ENCODE measurements at places on chromosomes 13 and 19.

- no peak for DNase-seq
Observed at GRCh38 chr13:112900691-112901091, 68.3 kb upstream of the MCF2L start.

DNA sequence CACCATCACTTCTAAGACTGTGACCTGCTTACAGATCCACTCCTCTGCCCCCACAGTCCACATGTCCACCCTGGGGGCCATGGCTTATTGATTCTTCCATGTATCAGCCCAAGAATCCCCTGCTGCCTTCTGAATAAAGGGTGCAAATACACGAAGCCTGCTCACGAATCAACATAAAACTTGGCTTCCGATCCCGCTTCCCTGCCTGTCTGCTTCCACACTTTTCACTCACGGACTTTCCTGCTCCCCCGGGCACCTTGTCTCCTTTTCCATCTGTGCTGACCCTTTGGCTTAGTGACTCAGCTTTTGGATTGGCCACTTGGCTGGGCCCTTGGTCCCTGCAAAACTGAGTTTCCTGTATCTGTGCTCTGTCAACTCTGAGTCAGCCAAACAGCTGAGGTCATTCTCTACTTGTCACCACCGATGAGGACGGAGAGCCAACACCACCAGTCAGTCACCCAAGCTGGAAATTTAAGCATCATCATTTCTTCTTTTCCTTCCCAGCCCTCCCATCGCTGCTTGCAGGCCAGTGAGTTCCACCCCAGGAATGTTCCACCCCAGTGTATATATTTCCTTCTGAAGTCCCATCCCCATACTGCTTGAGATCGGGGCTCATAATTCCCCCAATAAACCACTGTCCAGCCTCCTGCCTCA is 11.4 kb upstream of the USP12 start:
- no peak for DNase-seq

DNA sequence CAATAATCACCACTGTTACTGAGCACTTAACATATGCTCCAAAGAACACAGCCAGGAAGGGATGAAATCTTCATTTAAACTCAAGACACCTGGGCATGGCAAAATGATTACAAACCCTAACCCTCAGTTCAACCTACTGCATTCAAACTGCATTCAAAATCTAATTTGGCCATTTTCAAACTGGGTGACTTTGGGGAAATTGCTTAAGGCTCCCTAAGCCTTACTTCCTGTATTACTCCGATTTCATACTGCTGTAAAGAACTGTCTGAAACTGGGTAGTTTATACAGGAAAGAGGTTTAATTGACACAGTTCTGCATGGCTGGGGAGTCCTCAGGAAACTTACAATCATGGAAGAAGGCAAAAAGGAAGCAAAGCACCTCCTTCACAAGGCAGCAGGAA is 50.4 kb downstream of the CBY2 start:
- no peak for DNase-seq

GRCh38 chr19:15304140-15304705 is 28.1 kb downstream of the BRD4 start:
- DNase-seq: peak; percentile 46

- DNase-seq: no peak
Observed at GRCh38 chr13:70310396-70311119, 202.3 kb upstream of the KLHL1 start.

DNA sequence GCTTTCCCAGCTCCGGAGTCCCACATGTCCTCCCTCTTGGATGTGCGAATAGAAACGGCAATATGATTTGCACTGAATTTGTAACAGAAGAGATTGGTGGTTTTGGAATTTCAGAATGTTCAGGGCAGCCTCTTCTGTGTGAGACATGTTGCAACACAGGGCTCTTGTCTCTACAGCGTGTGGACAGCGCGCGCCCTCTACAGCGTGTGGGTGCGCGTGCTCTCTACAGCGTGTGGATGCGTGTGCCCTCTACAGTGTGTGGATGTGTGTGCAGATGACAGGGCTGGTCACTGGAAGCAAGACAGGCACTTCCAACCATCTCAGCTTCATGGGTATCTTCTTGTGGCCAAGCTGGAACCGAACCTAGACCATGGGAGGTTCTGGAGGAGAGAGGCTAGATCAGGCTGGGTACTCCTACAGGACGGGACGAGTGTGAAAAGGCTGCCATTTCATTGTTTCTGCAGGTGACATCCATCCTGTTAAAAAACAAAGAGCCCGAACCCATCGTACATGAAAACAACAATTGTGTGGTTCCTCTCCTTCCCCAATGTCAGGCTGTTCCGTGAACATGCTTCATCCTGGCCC is 78.4 kb downstream of the TEX29 start:
- no peak for DNase-seq

DNA sequence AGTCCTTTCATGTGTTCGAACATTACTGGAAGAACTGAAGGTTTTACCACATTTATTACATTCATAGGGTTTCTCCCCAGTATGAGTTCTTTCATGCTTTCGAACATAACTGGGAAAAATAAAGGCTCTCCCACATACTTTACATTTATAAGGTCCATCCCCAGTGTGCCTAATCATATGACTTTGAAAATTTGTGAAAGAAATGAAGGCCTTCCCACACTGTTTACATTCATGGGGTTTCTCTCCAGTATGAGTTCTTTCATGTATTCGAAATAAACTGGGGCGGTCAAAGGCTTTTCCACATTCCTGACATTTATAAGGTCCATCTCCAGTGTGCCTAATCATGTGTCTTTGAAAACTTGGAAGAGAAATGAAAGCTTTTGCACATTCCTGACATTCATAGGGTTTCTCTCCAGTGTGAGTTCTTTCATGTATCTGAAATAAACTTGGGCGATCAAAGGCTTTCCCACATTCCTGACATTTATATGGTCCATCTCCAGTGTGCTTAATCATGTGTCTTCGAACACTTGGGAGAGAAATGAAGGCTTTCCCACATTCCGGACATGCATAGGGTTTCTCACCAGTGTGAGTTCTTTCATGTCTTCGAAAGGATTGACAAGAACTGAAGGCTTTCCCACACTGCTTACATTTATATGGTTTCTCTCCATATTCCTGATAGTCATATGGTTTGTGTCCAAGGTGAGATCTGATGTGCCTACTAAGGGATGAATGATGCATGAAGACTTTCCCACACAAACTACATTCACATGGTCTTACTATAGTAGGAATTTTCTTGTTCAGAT is 24.0 kb downstream of the ZNF564 start:
- no peak for DNase-seq

- DNase-seq: no peak
Observed at GRCh38 chr19:13029893-13030292, 34.6 kb downstream of the NFIX start.

DNA sequence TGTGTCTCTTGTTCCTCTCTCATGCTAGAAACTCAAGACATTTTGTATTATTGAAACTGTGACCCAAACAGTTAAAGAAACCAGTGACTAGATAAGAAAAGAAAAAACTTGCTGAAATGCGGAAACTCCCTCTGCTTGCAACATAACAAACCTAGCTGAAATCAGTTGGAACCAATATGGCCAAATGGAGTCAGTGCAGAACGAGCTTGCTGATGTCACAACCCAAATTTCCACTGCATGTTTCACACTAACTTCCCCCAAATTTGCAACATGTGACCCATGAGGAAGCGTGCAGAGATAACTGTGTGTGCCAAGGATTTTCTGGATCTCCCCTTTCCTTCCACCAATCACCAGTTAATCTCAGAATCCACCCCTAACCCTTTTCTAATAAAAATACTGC is 208.0 kb downstream of the DLEU7 start:
- no peak for DNase-seq

GRCh38 chr13:112767506-112768471 is 78.0 kb downstream of the ATP11A start:
- no peak for DNase-seq

DNA sequence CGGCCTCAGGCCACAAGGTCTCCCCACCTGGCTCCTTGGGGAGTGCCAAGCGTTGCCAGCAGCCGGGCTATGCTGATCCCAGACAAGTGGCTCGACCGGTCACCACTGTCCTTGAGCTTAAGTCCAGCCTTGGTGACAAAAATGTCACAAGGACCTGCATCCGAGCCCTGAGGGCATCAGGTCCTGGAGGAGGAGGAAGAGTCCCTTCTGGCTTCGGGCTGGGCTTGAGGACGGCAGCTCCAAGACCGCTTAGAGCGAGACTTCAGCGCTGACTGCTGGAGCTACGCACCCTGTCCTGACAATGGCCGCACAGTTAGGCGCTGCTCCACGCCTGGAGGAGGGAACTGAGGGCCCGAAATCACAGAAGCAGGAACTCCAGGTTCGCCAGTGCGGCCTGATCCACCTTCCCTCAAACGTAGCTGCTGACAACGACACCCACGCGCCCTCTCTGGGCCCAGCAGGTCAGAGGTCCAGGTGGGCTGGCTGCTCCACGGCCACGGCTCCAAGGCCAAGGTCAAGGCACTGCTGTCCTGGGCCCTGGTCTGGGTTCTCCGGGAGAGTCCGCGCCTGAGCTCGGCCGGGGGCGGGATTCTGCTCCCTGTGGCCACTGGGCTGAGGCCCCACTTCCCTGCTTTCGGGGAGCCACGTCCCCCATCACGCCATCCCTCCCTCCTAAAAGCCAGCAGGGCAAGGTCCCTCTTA is 7.0 kb downstream of the SBNO2 start:
- DNase-seq: no peak

- no peak for DNase-seq
Observed at GRCh38 chr13:86318450-86318849, 519.2 kb upstream of the SLITRK6 start.

DNA sequence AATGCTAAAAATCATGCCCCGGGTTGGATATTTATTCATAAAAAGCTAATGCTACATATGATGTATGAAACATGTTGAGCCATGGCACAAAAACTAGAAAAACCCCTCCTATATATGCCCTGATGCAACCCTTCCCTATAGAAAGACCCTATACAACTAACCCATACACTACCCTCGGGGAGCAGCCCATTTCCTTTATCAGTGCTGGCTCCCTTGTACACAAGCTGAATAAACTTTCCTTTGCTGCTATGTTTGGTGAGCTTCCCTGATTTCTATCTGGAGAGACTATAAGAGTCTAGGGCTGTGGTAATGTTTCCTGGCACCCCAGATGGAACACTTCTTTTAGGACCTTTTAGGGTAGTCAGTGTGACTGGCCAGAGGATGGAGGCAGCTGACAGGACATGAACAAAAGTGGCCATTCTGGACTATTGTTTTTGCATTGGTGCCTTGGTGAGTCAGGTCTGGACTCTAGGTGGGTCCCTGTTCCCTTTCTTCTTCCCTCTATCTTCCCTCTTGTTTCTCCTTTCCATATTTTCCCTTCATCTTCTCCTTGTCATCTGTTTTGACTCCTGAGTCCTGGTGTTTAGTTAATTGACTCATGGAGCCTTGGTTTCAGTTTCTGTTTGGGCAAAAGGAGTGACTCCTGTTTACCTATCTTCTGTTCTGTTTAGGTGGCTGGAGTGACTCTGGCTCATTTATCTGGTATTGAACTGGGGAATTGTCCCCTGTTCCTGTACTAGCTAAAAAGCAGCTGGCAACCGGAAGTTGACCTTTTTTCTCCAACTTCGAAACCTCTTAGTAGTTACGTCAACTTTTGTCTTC is 1321.8 kb upstream of the PCDH9 start:
- DNase-seq: no peak

DNA sequence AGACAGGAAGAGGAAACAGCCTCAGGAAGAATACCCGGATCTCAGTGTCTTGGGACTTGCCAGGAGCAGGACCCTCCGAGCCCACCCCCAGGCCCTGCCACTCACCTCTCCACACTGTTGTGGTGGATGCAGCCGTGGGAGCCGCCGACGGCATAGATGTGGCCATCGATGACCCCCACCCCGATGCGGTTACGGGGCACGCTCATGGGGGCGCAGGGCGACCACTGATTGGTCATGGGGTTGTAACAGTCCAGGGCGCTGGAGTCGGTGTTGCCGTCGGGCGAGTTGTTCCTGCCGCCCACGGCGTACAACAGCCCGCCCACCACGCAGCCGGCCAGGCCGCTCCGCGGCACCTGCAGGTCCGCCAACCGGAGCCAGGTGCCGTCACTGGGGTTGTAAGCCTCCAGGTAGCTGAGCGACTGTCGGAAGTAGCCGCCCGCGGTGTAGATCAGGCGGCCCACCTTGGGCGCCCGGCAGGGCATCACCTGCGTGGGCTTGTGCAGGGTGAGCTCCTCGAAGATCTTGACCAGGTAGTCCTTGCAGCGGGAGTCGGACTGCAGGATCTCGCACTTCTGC is 11.6 kb downstream of the KEAP1 start:
- no peak for DNase-seq

GRCh38 chr13:95741584-95742563 is 64.9 kb downstream of the DNAJC3 start:
- no peak for DNase-seq

GRCh38 chr13:59452189-59452890 is 711.4 kb downstream of the DIAPH3 start:
- DNase-seq: no peak

DNA sequence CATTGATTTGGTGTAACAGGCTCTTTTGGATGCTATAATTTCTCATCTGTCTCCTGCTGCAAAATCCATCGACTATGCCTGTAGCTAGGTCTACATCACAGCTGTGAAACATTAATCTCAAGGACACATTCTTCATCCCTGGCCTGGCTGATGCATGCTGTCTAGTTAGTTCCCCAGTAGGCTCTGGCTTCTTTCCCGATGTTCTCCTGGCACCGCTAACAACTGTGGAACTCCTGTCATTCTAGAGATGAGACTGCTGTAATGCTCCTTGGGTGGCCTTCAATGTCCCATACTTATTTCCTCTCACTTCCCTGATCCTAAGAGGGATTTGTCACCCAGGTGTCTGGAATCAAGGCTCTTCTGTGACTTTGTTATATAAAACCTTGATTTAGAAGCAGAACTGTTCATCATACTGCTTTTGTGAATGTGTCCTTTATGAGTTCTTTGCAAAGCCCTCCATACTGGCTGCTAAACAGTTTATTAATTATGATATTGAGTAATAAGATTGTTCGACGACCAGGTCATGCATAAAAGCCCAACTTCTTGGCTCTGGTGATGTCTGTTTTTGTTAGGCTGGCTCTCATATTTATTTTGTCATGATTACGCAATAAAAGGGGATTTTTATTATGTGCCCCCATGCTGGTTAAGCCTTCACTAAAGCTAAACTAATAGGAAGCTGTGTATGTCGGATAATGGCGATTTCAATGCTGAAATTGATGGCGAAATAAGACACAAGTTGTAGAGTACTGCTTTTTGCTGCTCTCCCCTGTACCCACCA is 227.5 kb downstream of the DCT start:
- DNase-seq: no peak

GRCh38 chr13:110640591-110641029 is 25.3 kb downstream of the NAXD start:
- no peak for DNase-seq

DNA sequence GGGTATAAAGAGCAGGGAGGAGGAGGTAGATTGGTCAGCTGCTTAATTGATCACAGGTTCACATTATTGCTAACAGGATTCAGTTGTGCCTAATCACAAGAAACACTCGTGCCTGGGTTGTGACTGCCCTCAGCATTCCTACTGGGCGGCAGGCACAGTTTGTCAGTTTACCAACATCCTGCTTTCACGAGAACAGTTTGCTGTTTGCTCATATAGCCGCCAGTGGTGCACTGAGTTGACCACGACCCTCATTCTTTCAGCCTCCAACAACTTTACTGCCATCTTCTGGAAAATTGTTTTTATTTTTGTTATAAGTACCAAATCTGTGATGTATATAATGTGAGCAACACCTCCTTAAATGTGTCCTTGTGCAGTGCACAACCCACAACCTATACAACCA is 16.2 kb upstream of the IFT88 start:
- DNase-seq: no peak

- DNase-seq: peak; percentile 33
Observed at GRCh38 chr19:10552510-10553053, 8.9 kb downstream of the ATG4D start.

Data from stimulated activated CD4-positive, alpha-beta T cell treated with anti-CD3 and anti-CD28 coated beads, Interleukin-2, amount 100 ng/mL, for 24 hours (primary cell).